Spleen (tissue), 13 donors: ENCODE measurements at places on chromosomes 4 and X.
A peak's percentile ranks its signal among the peaks of the same experiment; 100 is the strongest.

DNA sequence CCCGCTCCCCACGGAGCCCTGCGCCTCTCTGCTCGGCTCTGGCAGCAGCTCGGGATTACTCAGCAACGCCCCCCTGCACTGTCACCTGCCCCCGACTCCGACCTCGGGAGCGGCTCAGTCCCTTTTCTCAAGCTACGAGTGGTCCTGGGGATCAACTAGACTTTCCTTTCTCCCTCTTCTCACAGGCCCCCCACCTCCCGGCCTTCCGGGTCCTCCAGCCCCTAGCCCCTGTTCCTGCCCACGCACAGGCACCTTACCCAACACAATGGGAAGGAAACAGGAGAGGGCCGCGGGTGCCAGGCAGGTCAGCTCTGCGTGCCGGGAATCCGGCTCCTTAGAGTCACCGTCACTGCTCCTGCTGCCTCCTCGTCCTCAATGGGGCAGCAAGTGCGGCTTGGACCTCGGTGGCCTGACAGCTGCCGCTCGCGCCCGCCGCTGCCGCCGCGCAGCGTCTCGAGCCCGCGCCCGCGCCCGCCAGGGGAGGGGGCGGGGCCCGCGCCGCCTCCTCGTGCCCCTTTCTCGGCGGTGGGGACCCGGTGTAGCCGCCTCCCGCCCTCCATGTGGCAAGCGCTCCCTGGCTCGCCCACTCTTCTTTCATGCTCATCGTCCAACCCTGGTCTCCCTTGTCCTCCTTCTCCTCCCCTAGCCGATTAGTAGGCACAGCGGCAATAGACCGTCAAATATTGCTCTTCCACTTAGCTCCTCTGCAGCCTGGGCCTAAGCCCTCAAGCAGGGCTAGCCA, at the start of gene RAB9B:
TSS of gene RAB9B (minus strand) at position 455 of the 742 bp plus-strand sequence. CDS start 6,473 bp downstream, outside the sequence.
- DNase-seq, result peak; percentile 87

DNA sequence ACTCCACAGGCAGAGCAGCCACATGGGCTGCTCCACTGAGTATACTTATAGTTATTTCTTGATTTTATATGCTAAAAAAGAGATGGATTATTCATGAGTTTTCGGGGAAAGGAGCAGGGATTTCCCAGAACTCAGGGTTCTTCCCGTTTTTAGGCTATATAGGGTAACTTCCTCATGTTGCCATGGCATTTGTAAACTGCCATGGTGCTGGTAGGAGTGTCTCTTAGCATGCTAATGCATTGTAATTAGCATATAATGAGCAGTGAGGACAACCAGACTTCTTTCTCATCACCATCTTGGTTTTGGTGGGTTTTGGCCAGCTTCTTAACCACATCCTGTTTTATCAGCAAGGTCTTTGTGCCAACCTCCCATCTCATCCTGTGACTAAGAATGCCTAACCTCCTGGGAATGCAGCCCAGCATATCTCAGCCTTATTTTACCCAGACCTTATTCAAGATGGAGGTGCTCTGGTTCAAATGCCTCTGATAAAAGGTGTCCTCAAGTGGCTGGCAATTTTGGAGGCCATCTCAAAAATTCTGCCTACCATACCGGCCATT, 213.0 kb upstream of the VEGFC start:
- no peak for DNase-seq

GRCh38 chrX:37378830-37379229, 29.7 kb downstream of the PRRG1 start:
- DNase-seq, result no peak

- no peak for DNase-seq
Measured at GRCh38 chrX:132497432-132497831, 8.6 kb upstream of the MBNL3 start.

DNA sequence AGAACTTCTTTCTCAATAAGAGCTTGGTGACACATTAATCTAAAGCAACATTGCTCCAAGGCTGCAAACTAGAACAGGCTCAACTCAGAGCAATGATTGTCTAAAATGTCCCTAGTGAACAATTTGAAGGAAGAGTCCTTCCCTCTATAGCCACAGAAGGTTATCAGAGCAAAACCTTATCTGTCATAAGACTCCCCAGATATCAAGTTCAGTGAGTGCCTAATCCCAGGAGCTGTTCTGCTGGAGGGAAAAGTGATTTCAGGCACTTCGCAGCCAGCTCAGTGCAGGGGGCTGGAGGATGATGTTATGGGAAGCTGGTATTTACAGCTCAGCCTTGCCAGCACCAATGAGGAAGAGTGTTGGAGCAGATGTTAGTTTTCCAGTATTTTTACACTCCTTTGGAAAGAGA, 497.5 kb downstream of the INPP4B start:
- DNase-seq, result no peak

DNA sequence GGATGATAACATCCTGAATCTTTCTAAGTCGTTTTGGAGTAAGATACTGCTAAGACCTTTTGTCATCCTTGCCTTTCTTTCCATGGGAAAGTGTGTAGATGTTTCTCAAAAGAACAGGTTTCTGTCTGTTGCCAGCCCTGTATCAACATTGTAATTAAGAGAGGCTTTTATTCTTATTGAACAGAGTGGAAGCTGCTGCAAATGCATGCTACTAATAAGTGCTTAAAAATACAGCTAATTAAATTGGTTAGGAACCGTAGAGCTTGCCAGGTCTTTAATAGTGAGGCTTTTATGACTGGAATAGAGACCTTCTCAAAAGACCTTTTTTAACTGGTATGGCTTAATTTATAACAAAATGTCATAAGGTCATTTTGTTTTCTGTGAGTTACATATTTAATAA, 34.4 kb downstream of the INTU start:
- no peak for DNase-seq
